ENCODE measurements at places on chromosomes 2 and 18.

- H3K4me1 ChIP-seq, result no peaks in the 10 kb centered on the region
- no peak for DNase-seq
- H3K27me3 ChIP-seq, result peaks cover 31% of the 10 kb centered on the region
- no peak overlapping the region for H3K27ac ChIP-seq
- H3K36me3 ChIP-seq, result no peaks in the 10 kb centered on the region
Observed at GRCh38 chr2:39603436-39603835, 62.3 kb upstream of the TMEM178A start.

- H3K27me3 ChIP-seq, result peaks cover 35% of the 10 kb centered on the region
- H3K27ac ChIP-seq, result no peak overlapping the region
- no peak for DNase-seq
- H3K36me3 ChIP-seq, result no peaks in the 10 kb centered on the region
- H3K4me3 ChIP-seq, result no peak overlapping the region
Observed at GRCh38 chr2:234751275-234751973, 200.4 kb upstream of the SH3BP4 start.

- no peaks in the 10 kb centered on the region for H3K27me3 ChIP-seq
- no peak for DNase-seq
- no peak overlapping the region for H3K4me3 ChIP-seq
- H3K36me3 ChIP-seq, result no peaks in the 10 kb centered on the region
- H3K4me1 ChIP-seq, result no peaks in the 10 kb centered on the region
Observed at GRCh38 chr18:61428266-61428665, 95.0 kb downstream of the CDH20 start.

GRCh38 chr2:83859553-83859952 lies 599.5 kb downstream of the SUCLG1 start:
- H3K27me3 ChIP-seq, result no peaks in the 10 kb centered on the region
- no peak overlapping the region for H3K27ac ChIP-seq
- no peaks in the 10 kb centered on the region for H3K4me1 ChIP-seq
- no peaks in the 10 kb centered on the region for H3K36me3 ChIP-seq
- no peak overlapping the region for H3K4me3 ChIP-seq
- DNase-seq, result no peak

- H3K27me3 ChIP-seq, result no peaks in the 10 kb centered on the region
- no peak for DNase-seq
- H3K4me1 ChIP-seq, result no peaks in the 10 kb centered on the region
- H3K36me3 ChIP-seq, result no peaks in the 10 kb centered on the region
Observed at GRCh38 chr2:82986899-82987298, 1472.2 kb downstream of the SUCLG1 start.

GRCh38 chr2:128262315-128263253 lies 56.1 kb downstream of the HS6ST1 start:
- peaks cover 6% of the 10 kb centered on the region for H3K4me1 ChIP-seq
- no peaks in the 10 kb centered on the region for H3K27me3 ChIP-seq
- no peak for DNase-seq
- H3K36me3 ChIP-seq, result peaks cover 8% of the 10 kb centered on the region
- no peak overlapping the region for H3K4me3 ChIP-seq
- H3K27ac ChIP-seq, result peak overlapping the region; percentile 37

DNA sequence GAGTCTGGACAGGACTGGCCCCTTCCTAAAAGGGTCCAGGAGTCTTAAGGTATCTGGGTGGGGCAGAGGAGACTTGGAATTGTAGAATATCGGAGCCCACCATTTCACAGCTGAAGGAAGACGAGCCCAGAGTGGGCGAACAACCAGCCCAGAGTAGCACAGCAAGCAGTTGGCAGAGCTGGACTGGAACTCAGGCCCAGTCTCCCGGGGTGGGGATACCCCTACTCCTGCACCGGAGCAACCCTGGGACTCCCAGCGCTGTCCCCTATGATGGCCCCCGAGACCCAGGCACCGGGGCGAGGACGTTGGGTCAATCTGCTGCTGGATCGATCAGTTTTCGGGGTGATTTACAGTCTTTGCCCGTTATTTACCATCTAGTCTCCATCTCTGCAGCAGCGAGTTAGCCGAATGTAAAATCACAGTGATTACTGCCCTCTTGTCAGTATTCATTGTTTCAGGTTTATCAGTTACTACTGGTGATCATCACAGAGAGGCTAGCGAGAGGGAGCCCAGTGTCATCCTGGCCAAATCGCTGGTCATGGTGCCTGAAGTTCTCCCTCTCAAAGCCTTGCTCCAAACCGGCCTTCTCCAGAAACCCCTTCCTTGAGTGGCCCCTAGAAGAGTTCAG lies 75.3 kb downstream of the SMAD7 start:
- H3K36me3 ChIP-seq, result no peaks in the 10 kb centered on the region
- DNase-seq, result no peak
- peaks cover 37% of the 10 kb centered on the region for H3K4me1 ChIP-seq
- no peaks in the 10 kb centered on the region for H3K27me3 ChIP-seq
- no peak overlapping the region for H3K27ac ChIP-seq

DNA sequence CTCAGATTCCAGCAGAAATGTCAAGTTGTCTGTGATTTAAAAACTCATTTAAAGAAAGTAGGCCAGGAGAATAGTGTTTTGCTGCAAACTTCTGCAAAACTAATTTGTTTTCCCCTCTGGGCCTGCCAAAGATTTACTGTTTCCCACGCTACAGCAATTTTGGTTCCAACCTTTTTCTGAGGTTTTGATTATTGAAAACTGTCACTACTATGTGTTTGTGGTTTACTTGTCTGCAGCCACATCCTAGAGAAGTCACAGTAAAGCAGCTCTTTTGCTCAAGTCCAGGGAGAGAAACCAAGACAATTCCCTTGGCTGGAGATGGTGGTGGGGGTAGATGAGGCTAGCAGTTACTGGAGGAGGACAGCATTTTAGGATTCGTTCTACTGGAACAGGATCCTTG lies 12.8 kb downstream of the IL1R2 start:
- no peak for DNase-seq
- H3K27me3 ChIP-seq, result no peaks in the 10 kb centered on the region
- no peak overlapping the region for H3K27ac ChIP-seq
- H3K36me3 ChIP-seq, result no peaks in the 10 kb centered on the region
- H3K4me1 ChIP-seq, result peaks cover 5% of the 10 kb centered on the region

DNA sequence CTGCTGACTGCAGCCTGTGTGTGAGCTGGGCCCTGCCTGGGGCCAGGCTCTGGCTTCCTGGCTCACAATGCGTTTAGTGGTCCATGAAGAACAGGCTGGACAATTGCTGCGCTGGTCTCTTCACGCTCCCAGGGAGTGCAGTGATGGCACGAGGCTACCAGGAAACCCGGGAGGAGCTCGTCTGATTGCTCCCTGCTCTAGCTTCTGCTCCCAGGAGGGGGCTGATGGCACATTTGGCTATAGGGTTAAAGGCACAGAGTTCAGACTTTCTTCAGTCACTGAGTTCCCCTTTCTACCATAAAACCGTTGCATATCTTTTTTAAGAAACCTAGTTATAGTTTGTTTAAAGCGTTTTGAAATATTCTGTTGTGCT lies 60.1 kb downstream of the KCNF1 start:
- no peak for DNase-seq
- no peak overlapping the region for H3K4me3 ChIP-seq
- peaks cover 2% of the 10 kb centered on the region for H3K36me3 ChIP-seq
- no peaks in the 10 kb centered on the region for H3K4me1 ChIP-seq

DNA sequence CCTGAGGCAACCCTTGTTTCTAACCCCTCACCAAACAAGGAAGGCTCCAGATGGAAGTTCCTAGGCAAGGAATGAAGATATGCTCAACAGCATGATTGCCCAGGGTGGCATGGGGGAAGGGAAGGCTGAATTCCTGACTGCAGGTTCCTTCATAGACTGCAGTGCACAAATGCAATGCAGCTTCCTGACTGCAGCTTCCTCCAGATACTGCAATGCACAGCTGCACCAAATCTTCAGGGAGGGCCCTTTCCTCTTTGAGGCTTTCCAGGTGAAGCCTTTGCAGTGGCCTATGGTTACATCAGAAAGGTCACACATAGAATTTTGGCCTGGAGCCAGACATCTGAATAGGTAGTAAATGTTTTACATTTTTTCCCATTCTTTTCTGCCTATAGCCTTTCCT lies 58.8 kb upstream of the DYNAP start:
- peaks cover 11% of the 10 kb centered on the region for H3K27me3 ChIP-seq
- H3K36me3 ChIP-seq, result no peaks in the 10 kb centered on the region
- no peak overlapping the region for H3K27ac ChIP-seq
- H3K4me3 ChIP-seq, result no peak overlapping the region
- DNase-seq, result no peak

GRCh38 chr18:54802178-54802577 lies 26.1 kb upstream of the RAB27B start:
- no peaks in the 10 kb centered on the region for H3K27me3 ChIP-seq
- no peak overlapping the region for H3K27ac ChIP-seq
- no peak for DNase-seq
- peaks cover 4% of the 10 kb centered on the region for H3K36me3 ChIP-seq
- H3K4me1 ChIP-seq, result peaks cover 20% of the 10 kb centered on the region
- no peak overlapping the region for H3K4me3 ChIP-seq

DNA sequence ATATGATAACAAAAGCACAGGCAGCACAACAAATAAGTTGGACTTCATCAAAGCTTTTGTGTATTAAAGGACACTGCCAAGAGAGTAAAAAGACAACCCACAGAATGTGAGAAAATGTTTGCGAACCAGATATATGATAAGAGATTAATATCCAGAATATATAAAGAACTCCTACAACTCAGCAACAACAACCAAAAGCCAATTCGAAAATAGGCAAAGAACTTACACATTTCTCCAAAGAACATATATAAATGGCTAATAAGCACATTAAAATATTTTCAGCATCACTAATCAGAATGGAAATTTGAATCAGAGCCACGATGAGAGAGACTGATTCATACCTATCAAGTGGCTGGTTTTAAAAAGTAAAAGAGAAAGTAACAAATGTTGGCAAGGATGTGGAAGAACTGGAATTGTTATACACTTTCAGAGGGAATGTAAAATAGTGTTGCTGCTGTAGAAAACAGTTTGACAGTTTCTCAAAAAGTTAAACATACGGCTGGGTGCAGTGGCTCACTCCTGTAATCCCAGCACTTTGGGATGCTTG lies 25.2 kb downstream of the EPB41L5 start:
- H3K4me3 ChIP-seq, result no peak overlapping the region
- DNase-seq, result no peak
- no peaks in the 10 kb centered on the region for H3K36me3 ChIP-seq

GRCh38 chr18:62978251-62979049 lies 263.1 kb downstream of the PHLPP1 start:
- H3K4me3 ChIP-seq, result no peak overlapping the region
- H3K27me3 ChIP-seq, result no peaks in the 10 kb centered on the region
- peaks cover 5% of the 10 kb centered on the region for H3K36me3 ChIP-seq
- H3K27ac ChIP-seq, result no peak overlapping the region
- peaks cover 9% of the 10 kb centered on the region for H3K4me1 ChIP-seq

DNA sequence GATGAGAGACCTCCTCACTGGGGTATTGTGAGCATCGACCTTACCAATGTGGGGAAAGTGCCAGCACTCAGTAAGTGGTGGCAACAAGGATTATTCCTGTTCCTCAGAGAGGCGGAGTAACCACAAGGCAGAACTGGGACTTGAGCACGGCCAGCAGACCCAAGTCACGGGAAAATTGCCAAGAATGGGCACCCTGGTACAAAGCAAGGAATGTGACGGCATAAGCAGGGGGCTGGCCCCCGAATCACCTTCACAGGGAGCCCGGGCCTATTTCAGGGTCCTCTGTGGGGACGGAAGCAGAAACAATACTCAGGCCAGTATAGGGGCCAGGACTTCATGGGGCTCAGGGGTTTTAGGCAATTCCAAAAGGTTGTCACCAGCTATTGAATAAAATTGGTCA lies 25.4 kb downstream of the CENPA start:
- H3K27me3 ChIP-seq, result peaks cover 25% of the 10 kb centered on the region
- no peak overlapping the region for H3K27ac ChIP-seq
- H3K36me3 ChIP-seq, result no peaks in the 10 kb centered on the region
- H3K4me1 ChIP-seq, result peaks cover 14% of the 10 kb centered on the region
- H3K4me3 ChIP-seq, result no peak overlapping the region

DNA sequence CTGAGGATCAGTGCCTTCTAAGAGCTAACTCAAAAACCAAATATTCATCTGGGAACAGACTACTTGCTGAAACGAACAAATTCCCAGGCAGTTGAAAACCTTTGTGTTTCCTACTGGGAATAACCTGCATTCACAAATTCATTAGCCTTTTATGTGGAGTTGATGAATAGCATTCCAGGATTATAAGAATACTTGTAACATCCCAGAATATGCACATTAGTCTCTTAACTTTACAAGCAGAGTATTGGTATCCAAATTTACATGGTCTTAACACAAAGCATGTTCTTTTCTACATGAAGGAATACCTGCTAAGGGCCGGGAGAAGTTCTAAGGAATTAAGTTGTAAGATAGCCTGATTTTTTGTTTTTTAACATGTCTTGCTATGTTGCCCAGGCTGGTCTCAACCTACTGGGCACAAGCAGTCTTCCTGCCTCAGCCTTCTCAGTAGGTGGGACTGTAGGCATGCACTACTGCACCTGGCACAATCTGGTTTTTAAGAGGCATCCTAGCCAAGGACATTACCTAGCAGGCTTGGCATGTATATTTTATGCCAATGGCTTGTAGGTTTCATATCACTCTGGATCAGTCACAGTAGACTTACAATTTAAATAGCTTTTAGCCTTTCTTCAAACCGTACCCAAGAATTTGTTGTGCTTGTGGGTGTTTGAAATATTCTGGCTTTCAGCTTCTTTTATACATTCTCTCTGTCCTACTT lies 50.7 kb downstream of the MGAT5 start:
- H3K4me1 ChIP-seq, result peaks cover 43% of the 10 kb centered on the region
- no peak overlapping the region for H3K4me3 ChIP-seq
- no peak for DNase-seq
- H3K36me3 ChIP-seq, result peaks cover 3% of the 10 kb centered on the region

- no peaks in the 10 kb centered on the region for H3K36me3 ChIP-seq
- DNase-seq, result no peak
- no peak overlapping the region for H3K27ac ChIP-seq
Observed at GRCh38 chr18:34909637-34910364, 131.4 kb upstream of the MAPRE2 start.

GRCh38 chr2:66428986-66429612 lies 5.8 kb upstream of the MEIS1 start:
- DNase-seq, result no peak
- no peaks in the 10 kb centered on the region for H3K36me3 ChIP-seq
- peaks cover 58% of the 10 kb centered on the region for H3K27me3 ChIP-seq
- H3K4me3 ChIP-seq, result no peak overlapping the region

- no peaks in the 10 kb centered on the region for H3K4me1 ChIP-seq
- no peak overlapping the region for H3K27ac ChIP-seq
- H3K4me3 ChIP-seq, result no peak overlapping the region
- no peaks in the 10 kb centered on the region for H3K36me3 ChIP-seq
Observed at GRCh38 chr2:207759890-207760289, 9.8 kb downstream of the FZD5 start.

All from central memory CD8-positive, alpha-beta T cell (primary cell).